ENCODE measurements at places on chromosomes 6 and 20.

GRCh38 chr6:168600381-168600780, 159.4 kb downstream of the SMOC2 start:
- no peak for DNase-seq

DNA sequence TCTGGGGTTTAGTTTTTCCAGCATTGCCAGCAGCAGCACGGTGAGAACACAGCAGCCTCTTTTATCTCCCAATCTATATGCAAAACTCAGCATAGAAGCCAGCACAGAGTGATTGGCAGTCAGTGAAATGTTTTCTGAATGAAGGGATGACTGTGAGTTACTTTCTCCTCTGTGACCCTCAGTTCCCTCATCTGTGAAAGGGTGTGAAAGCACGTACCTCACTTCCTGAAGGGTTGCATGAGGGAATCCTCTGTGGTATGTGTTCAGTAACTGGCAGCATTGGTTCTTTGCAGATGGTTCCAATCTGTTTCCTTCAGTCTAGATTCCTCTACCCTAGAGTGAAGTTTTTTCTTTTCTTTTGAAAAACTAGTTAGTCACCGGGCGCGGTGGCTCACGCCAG, 40.0 kb downstream of the EFCAB8 start:
- DNase-seq: no peak

GRCh38 chr6:70954750-70955149, 2.1 kb downstream of the B3GAT2 start:
- no peak for DNase-seq

DNA sequence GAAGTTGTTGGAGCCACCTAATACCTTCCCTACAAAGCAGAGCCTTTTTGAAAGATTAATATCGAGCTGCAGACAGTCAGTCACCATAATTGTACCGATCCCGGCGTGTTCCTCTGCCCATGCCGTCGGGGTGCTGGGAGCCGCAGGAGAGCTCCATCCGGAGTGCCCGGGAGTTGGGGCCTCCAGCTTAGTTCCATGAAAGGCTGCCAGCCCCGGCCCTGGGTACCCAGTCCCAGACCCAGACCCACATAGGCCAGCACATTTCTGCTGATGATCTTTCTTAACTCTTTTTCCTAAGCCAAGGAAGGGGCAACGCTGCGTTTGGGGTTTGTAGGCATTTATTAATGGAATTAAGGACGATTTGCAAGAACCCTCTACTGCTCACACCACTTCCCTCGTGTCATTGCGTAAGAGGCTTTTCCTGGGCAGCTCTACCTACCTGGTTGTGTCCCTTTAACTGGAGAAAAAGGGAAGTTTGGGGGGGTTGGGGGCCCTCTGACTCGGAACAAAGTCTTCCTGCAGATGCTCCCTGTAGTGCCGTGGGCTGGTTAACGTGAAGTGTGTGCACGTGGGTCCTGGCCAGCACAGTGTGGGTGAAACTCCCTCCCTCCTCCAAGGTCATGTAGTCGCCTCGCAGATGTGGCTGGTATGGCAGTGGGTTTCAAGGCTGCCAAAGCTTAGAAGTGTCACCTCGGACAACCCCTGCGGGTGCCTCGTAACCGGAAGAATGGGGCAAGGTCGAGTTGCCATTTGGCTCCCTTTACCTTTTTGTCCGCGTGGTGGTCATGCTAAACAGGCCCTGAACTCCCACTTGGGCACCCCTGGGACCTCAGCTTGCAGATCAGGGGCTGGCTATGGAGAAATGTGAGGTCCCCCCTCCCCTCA, 54.3 kb upstream of the APCDD1L start:
- DNase-seq: no peak

- DNase-seq: no peak
These were observed 34.7 kb downstream of the BMP2 start for GRCh38 chr20:6802227-6802626.

- no peak for DNase-seq
These were observed 78.9 kb downstream of the GINS1 start for GRCh38 chr20:25486377-25486776.

GRCh38 chr6:125957845-125958244, 1.3 kb downstream of the HINT3 start:
- no peak for DNase-seq

- DNase-seq: no peak
These were observed 221.7 kb downstream of the UNC5CL start for GRCh38 chr6:40817369-40817768.

- DNase-seq: no peak
These were observed 22.3 kb downstream of the RPRD1B start for GRCh38 chr20:38055848-38056247.

GRCh38 chr20:62900052-62900691, 26.1 kb downstream of the DIDO1 start:
- DNase-seq: no peak

DNA sequence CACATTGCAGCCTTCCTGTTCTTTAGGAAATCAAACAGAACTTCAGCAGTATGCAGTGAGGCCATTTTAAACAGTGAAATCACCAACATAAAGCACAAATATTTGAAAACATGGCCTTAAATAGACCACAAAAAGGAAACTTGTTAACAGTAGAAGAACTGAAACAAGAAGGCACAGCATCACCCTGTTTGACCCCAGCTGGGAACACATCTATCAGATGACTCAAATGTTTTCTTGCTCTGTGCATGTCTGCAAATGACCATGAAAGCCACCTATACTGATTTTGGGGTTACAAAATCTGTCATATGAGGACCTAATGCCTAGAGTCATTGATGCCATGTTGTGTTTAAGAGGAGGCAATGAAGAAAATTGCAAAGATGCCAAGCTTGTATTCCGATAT, 123.8 kb upstream of the ADGRF1 start:
- no peak for DNase-seq

GRCh38 chr6:72322771-72323170, 299.1 kb upstream of the KCNQ5 start:
- DNase-seq: no peak

DNA sequence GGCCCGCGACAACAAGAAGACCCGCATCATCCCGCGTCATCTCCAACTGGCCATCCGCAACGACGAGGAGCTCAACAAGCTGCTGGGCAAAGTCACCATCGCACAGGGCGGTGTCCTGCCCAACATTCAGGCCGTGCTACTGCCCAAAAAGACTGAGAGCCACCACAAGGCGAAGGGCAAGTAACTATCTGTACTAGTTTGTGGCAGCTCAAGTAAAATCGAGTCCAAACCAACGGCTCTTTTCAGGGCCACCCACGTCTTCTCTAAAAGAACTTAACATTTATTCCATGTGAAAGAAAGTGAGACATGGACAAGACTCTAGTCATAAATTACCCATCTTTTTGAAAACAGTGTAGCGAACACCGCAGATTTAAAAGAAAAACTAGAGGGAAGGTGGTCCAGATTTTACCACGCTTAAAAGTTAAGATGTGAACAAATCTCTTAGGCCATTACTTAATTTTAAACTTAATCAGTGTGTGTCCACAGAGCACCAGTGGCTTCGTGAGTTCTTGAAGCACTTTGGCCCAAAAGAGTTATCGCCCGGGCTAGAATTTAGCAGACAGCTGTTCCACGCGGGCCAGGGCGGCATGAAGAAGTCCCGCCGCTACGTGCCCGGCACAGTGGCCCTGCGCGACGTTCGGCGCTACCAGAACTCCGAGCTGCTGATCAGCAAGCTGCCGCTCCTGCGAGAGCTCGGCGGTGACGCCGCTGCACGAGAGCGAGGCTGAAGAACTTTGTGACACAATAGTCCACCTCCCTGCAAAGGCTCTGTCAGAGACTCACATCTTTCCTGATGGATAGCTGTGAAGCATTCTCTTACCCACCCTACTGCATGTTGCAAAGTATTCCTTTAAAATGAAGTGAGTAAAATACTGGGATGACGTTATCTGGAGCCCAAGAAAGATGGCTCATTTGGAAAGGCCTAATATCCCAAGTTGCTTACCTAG, 113.9 kb upstream of the PRSS16 start:
- DNase-seq: no peak

DNA sequence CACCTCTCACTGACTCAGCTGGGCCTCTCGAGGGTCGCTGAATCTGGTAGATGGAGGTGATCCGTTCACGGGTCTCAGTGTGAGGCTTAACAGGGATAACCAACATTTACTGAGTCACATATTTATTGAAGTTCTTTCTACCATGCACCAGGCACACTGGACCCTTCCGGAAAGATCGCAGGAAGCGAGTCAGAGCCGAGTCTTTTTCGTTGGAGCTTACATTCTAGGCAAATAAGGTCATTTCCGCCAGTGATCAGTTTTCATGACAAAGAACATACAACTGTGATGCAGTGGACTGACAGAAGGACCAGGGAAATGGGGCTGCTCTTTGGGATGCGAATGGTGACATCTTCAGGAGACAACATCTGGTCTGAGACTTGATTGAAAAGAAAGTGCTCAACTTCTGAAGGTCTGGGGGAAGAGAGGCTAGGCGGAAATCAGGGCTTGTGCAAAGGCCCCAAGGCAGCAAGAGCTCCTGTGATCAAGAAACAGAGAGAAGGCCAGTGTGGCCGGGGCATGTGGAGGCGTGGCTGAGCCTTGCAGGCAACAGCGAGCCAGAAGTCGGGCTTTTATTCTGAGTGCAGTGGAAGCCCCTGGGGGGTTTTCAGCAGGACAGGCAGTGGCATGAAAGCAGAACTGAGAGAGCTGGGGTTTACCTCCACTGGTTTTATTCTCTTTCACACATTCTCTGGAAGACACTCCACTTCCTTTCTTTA, 56.7 kb downstream of the APCDD1L start:
- no peak for DNase-seq

GRCh38 chr6:69771158-69771906, 25.5 kb downstream of the LMBRD1 start:
- no peak for DNase-seq

DNA sequence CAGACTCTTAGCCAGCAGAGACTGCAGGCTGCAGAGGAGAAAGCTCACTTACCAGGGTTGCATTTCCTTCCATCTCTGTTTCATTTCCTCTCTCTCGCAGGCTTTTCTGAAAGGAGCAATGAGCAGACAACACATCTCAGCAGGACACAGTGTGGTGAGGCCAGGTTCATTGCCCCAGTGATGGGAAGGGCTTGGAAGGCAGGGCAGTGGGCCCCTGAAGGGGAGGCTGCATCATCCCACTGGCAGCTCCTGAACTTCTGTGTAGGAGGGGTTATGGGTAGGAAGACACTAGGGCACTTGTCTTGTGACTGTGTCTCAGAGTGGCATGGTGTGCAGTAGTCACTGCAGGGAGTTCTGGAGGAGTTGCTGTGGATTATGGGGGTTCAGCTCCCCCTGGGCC, 246.8 kb downstream of the QKI start:
- DNase-seq: no peak

DNA sequence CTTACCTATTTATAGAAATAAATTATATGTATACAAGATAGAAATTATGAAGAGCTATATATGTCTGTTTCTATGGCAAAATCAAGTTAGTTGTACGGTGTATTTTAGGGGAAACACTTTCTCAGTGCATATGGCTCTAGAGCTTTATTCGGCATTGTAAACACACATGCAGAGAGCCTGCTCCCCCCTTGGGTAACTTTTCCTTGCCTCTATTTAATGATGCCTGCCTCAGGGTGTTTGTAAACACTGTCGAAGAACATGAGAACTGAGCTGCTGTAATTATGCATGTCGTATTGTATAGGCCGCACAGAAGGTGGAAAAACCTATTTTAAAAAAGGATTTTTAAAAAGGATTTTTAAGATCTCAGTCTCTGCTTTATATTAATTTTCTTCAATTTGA, 133.4 kb downstream of the FNDC1 start:
- DNase-seq: no peak

DNA sequence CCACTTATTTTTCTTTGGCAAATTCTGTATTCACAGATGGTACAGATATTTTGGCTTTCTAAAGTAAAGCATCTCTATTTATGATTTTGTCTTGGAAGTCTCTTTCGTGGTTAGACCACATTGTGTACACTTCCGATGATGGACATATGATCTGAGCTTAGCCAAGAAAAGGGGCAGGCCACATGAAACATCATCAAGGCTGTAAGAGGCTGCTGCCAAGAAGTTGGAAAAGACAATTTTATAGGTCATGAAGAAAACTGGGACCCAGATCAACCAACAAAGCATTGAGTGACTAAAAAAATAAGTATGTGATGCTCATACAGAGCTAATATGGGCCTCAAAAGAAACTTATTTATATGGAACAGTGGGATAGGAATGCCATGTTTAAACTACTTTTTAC, 266.4 kb downstream of the HAO1 start:
- DNase-seq: no peak

DNA sequence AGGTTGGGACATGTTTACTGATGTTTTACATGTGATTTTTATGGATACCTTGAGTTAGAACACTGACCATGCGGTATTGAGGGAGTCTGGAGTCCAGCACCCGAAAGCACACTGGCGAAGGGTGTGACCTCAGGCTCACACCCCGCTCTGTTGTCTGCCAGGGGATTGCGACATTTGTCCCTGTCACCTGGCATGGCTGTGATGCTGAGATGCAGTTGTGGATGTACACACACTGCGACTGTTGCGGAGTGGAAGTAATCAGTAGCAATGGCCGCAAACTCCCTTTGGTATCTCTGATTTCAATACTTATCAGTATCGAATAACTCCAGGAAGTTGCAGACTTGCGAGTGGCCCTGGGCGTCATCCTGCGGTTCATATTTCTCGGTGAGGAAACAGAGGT, 43.2 kb downstream of the CDH4 start:
- no peak for DNase-seq

DNA sequence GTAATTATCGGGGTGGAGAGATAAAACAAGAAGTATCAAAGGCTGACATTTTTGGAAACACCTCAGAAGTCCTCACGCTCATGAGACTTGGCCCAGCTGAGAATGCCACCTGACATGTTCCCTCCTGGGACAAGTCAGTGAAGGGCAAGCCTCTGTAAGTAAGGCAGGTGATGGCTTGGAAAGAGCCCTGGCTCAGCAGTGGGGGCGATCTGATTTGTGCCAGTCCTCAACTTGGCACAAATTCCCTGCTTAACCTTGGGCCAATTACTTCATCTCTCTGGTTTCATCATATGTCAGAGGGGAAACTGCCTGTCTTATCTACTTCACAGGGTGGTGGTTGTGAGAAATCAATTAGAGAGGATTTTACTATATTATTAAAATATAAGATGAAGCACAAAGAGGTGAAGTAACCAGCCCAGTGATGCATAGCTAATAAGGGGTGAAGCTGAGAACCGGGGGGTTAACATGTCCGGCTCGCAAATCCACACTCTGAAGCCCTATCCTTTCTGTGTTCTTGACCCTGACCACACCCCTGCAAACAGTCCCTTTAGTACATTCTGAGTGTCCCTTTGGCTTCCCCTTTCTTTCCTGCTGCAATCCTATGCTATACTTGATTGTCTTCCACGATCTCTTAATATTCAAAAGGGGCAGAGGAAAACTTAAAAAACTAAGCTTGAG, 8.8 kb upstream of the MOCS1 start:
- no peak for DNase-seq

DNA sequence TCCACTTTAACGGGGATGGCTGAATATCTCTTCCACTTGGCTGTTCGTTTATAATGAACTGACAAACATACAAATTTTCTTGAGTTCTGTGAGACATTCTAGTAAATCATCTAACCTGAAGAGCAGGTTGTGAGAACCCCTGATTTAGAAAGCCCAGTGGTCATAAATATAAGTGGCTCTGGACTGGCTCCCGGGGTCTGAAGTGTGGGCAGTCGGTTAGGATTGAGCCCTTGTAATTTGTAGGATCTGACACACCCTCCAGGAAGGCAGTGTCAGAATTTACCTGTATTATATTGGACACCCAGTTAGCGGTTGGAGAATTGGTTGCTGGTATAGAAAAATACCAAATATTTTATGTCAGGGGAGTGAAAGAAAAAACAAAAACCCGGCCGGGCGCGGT, 6.8 kb upstream of the GMEB2 start:
- no peak for DNase-seq

Data from right renal pelvis (tissue), 4 donors.